ENCODE measurements at places on chromosomes 6 and 20.

DNA sequence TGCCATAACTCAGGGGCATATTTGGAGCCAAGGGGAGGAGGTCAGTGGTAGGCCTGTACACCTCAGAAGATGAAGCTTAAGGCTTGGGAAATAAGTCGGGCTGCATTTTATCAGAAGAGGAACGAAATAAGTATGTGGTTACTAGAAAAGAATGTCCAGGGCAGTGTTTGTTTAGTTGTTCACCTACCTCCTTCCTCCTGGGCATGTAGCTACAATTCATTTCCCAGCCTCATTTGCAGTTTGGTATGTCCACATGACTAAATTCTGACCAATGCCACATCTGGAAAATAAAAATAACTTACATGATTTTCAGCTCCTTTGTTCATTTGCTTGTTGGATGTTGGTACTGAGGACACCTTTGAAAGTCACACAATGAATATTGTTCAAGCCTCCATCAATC lies 294.5 kb upstream of the RGS17 start:
- no peak for DNase-seq

DNA sequence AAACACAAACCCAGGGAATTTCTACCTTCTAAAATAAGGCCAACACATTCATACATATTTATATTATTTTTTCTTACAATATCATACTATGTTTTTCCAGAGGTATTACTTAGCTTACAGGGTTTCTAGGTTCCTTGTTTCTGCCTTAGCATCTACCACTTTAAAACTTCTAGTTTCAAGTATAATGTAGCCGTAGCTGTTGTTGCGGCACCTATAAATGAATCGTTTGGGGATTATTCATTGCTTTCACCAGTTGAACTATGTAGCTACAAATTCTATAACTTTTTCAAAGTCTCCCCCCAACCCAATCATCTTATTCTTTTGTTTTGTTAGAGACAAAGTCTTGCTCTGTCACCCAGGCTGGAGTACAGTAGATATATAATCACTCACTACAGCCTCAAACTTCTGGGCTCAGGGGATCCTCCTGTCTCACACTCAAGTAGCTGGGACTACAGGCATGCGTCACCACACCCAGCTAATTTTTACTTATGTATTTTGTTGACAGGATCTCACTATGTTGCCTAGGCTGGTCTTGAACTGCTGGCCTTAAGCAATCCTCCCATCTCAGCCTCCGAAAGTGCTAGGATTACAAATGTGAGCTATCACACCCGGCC lies 43.9 kb downstream of the TNFAIP3 start:
- DNase-seq: no peak

DNA sequence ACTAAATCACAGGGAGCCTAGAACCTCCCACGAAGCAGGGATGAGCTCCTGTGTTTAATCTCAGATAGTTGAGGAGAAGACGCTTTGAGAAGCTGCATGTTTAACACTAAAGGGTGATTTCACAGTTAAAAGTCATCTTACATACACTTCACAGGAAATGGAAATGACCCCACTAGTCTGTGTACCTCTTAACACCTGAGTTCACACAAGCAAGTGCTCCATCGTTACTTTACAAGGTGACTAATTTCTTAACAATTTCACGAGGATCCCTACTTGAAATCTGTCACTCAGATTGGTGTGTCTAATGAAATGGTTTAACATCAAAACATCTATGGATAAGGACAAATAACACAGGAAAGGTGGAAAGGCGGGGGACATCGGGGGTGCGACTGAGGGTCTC lies 93.8 kb upstream of the RPS6KA2 start:
- DNase-seq: no peak

DNA sequence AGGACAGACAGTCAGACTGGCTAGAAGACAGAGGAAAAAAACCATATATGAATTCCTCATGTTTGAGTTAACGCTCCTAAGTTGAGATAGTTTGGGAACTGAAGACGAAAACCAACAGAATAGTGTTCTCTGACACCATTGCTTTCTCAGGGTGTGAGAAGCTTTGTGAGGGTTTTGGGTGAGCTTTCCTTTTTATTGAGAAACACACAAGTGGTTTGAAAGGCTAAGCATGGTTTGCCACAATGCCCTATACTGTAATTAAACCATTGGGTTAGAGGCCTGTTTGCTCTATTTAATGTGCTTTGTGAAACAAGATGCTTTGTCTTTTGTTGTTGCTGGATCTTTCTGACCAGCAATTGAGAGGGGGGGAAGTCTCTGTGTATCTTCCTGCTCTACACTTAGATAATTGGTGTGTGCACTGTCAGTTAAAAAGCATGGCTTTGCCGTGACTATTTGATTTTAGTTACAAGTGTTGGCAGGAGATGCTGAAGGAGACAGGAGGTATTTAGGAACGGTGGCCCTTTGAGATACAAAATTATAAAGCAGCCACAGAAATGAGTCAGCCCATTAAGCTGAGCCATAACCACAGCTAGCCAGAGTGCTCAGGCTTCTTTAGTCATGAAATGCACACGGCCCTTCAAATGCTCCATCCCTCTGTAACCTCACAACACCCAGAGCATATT lies 273.0 kb upstream of the PREP start:
- no peak for DNase-seq

DNA sequence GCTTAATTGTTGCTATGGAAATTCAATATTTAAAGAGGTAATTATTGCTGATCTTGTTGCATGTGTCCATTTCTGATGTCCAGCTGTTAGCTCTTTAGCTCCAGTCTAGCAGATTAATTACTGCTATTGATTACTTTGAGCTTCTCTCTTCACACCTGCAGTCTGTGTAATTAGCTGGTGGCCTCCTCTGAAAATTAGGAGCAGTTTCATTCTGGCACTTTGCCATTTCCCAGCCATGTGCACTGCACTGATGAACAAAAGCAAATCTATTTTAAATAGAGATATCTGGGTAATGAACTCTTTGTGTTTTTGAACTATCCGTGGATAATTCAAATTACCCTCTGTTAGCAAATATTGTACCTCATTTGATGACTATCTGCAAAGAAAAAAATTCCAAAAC lies 275.9 kb downstream of the RNF144B start:
- DNase-seq: no peak

- DNase-seq: no peak
Observed at GRCh38 chr6:160035693-160036330, 66.9 kb downstream of the IGF2R start.

DNA sequence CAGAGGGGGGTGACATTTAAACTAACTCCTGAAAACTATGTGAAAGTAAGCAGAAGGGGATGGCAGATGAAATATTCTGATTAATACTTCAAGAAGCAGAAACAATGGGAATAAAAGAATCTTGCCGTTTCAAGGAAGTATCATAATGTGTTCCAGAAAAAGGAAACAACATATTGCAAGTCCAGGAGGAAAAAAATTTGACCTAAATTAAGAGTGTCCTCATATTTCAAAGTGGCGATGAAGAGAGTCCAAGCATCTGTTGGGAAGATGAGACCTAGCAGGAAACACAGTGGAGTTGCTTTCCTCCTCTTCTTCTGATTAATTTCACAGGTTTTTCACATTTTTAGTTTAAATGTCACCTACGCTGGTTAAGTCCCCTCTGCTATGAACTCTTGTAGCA lies 45.6 kb upstream of the TNFAIP3 start:
- no peak for DNase-seq

- DNase-seq: no peak
Observed at GRCh38 chr6:38193481-38194281, 374.2 kb downstream of the ZFAND3 start.

GRCh38 chr6:170048615-170049256 lies 242.1 kb downstream of the DLL1 start:
- DNase-seq: no peak

DNA sequence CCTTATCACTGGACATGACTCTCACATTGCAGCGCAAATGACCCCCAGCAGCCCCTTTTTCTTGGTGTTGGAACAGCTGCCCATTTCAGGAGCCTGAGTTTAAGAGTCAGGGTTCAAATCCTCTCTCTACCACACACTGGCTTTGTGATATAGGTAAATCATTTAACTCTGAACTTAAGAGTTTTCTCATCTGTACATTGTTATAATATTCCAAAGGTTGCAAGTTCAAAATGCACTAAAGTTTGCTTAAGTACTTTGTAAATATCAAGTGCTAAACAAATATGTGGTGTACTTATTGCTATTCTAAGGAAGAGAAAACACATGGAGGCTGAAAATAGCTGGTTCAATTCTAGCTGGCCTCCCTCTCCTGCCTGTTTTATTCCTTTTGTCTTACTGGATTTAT lies 39.3 kb upstream of the PBOV1 start:
- no peak for DNase-seq

DNA sequence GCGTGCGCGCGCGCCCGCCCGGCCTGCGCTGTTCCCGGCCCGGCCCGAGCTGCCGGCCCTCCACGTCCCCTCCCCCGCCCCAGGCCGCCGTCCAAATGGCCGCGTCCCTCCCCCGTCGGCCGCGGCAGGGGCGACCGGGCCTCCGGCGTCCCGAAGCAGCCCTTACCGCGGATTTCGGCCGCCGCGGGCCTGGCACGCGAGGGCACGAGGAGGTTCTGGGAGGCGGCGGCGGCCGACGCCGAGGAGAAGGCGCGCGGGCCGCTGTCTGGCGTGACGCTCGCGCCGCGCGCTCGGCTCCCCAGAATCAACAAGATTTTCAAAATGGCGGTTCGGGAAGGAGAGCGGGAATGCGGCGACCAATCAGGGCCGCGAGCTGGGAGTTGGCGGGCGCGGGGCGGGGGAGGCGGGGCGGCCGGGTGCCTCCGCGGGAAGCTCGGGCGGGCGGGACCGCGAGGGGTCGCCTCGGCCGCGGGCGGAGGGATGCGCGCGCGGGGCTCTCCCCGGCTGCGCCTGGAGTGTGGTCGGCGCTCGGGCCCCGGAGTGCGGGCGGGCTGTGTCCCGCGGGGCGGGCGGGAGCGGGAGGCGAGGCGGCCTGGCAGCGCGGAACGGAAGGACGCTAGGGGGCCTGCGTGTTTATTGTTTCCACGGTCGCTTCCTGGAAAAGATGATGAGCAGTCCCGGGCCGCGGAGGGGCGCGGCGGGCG lies at the start of gene DEK:
TSS of gene DEK (minus strand) at position 312 of the 704 bp plus-strand sequence. CDS start 543 bp downstream, outside the sequence.
- peak; percentile 64 for DNase-seq

DNA sequence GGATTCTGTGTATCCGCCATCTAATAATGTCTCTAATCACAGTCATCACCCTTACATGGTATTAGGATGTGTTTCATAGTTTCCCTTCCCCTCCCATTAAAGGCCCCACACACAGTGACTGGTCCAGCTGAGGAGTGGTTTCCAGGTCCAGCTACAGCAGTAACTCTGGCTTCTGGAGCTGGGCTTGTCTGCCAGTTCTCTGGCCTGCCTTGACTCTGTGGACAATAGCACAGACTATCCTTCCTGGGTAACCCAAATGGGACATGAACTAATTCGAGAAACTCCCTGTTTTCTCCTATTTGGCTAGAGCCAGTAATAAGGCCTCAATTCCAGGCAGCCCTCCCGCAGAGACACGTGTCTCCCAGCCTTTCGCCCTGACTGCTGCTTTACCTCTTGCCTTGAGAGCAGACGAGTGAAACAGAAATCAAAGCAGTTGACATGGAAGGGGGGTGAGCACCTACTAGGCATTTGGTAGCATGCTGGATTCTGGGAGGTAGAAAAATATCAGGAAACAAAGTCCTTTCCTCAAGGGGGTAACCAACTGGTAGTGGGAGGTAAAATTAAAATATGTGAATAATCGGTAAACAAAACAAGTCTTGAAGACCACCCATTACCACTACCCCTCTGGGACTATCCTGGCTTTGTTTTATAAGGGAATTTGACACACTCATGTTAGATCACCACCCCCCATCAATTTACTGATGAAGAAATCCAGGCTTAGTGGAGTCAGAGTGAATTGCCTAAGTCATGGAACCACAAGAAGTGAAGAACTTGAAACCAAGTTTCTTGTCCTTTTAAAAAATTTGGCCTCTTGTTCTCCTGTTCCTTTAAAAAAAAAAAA lies 1.2 kb downstream of the TRAF3IP2 start:
- DNase-seq: no peak

DNA sequence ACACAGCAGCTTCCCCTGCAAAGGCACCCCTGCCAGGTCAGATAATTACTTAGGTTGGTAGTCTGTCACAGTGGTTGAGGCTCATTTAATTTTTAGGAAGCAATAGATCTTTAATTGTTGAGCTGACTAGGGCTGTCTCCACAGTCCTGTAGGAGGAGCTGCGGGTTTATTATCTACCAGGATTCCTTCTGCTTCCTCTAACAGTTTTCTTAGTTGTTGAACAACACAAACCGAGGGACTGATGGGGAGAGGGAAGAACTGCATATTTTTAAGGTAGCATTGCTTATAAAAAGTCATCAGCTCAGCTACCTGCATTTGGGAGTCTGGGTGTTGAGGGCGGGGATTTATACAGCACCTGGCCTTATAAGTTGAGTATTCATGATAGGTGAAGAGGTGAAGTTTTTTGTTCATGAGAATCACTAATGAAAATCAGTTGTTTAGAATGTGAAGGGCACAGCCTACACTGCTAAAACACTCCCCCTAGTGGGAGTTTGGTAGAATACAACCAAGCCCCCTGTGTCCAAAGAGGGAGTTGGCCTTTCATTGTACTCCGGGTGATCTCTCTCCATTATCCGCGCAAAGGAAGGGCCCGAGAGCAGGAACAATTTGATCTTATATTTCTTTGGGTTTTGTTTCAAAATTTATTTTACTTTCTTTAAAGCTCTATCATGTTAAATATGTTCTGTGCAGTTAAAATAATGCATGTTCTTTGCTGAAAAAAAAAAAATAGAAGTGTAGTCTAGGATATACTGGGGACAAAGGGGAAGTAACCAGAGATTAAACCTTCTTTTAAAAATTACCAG lies 69.6 kb downstream of the SSR1 start:
- DNase-seq: no peak

DNA sequence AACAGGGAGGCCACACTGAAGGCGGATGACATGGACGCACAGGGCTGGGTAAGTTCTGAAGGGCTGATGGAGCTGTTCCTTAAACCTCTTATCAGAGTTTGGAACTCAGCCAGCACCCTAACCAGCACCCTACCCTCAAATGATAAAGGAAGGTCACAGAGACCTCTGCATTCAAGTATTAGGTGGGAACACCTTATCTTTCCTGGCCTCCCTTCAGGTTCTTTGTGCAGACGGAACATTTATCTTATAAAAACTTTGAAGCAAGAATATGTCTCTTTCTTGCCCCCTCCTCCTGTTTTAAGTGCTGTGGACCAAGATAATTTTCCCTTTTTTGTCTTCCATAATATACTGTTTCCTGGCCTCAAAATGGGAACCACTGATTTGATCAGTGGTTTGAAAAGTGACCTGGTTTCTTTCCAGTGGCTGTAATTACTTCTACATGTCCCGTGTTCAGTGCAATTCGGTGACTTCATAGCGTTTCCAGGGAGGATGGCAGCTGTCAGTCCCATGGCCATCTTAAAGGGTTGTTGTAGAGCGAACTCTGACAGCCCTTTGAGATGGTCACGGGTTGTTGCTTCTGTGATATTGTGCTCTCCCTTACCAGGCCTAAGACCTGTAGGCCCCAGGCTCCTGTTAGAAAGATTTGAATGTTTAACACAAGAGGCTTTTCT lies 213.2 kb upstream of the MYLIP start:
- no peak for DNase-seq

Data from activated CD4-positive, CD25-positive, alpha-beta regulatory T cell (primary cell).